ENCODE measurements at places on chromosomes 3 and 15.
A peak's percentile ranks its signal among the peaks of the same experiment; 100 is the strongest.

GRCh38 chr3:44248152-44248551, 6.5 kb downstream of the TOPAZ1 start:
- no peak for DNase-seq

GRCh38 chr3:71650372-71650771, 66.8 kb upstream of the FOXP1 start:
- no peak for DNase-seq

DNA sequence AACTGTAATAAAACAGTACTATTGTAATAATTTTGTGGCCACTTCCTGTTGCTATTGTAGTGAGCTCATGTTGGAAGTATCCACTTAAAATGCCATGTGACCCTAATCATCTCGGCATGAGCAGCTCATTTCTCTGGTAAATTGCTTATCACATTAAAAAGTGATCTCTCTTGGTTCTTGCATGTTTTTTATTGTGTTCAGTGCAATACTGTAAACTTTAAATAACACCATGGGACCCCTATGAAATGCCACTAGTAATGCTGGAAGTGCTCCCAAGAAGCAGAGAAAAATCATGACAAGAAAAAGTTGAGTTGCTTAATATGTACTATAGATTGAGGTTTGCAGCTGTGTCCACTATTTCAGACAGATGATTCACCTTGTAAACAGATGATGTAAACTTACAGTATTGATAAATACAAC, 45.6 kb downstream of the NMD3 start:
- no peak for DNase-seq

DNA sequence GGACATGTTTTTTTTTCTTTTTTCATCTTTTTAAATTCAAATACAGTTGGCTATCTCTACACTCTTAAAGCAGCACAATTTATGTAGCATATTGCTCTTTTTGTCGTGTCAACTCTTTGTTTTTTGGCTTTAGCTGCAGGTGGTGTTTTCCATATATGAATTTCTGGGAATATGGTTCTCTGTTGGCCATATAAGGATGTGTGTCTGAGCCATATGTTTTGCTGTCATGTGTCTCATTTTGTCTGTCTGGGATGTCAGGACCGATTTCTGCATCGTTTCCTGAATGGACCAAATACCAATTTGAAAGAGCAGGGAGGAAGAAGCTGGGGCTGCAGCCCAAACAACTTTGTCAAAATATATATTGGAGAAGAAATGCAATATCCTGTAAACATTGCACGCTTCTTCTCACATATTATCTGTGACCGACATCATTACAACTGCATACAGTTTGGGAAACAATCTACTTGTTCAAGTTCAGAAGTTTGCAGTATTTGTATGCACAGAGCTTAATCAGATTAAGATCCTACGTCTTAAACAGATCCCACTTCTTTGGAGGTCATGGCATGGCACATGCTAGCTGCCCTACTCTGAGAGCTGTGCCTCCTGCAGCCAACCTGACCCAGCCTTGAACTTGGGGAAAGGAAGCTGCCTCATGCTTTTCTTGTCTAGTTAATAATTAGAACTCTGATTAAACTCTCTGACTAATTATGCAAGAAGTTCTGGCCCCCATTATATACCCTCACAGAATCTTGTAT, 4.0 kb upstream of the SATB1 start:
- DNase-seq = no peak

DNA sequence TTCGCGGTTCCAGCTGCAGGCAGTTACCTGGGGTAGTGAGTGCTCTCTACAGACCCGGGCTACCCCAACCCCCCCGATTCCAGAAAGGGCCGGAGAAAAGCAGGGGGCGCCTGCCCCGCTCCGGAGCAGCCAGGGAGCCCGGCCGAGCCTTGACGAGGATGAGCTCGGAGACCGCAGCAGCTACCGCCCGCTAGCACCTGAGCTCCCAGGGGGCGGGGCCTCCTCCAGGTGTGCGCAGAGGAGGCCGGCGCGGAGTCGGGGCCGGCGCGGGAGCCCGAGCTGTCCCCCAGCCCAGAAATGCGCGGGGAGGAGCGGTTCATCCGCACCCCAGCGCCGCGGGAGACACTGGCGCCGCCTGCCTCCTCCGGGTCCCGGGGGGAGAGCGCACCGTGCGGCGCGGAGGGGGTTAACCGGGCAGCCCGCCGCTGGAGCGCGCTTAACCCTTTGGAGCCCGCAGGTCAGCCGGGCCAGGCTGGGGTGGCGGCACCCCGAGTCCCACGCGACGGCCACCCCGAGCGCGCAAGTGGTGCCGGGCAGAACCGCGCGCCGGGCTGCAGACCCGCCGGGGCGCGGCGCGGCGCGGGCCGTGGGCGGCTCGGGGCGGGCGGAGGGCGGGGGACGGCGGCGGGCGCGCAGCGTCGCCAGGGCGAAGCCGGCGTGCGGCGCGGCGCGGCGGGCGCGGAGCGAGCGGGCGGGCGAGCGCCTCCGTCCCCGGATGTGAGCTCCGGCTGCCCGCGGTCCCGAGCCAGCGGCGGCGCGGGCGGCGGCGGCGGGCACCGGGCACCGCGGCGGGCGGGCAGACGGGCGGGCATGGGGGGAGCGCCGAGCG, at the start of gene CACNA1D:
Gene CACNA1D (plus strand): TSS at position 649 of the 829 bp plus-strand sequence. CDS start 556 bp downstream, outside the sequence.
- peak; percentile 37 for DNase-seq

GRCh38 chr15:82942691-82943090, 9.8 kb downstream of the HOMER2 start:
- DNase-seq = no peak

- DNase-seq = no peak
Measured at GRCh38 chr15:45112591-45113379, 1.2 kb downstream of the DUOX2 start.

DNA sequence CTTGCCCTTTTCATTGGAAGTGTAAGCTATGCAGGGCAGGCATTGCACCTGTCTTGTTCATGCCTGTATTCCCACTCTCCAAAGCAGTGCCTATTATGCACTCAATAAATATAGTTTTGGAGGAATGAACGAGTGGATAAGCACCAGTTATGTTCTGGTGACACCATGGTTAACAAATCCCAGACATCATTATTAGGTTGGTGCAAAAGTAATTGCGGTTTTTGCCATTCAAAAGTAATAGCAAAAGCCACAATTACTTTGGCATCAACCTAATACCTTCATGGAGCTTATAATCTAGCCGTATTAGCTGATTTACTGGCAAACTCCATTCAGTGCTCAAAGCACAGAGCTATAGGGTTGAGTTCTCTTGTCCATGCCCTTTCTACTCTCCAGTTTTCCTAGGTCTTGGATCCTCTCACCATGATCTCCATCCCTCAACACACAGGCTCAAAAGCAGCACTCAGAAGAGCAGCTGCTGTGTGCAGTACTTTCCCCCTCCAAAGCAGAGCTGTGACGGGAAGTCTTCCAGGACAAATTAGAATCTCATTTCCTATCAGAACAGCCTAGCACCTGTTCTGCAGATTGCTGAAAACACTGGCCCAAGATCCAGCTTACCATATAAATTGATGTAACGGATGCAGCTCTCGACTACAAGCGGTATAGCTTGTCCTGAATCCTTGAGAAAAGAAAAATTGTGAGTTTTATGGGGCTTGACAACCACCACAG, 63.2 kb upstream of the RAD18 start:
- no peak for DNase-seq

- DNase-seq = no peak
Measured at GRCh38 chr3:176850498-176850897, 346.8 kb downstream of the TBL1XR1 start.

DNA sequence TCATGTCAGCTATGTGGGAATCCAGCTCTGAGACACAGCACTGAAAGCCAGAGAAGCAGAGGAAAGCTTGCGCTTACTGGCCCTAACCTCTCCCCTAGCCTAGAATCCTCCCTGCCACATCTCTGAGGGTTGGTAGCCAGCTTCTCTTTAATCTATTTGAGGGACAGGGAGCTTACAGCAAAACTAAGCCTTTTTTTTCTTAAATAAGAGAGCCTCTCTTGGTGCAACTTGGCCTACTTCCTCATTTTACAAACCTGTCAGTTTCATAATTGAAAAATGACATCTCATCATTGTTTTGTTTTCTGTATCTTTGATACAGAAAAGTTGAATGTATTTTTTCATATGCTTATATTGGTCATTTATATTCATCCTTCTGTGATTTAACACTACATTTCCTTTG, 193.9 kb downstream of the ZNF621 start:
- no peak for DNase-seq

GRCh38 chr15:60485365-60486055, 6.6 kb upstream of the ICE2 start:
- DNase-seq = no peak

- DNase-seq = no peak
Measured at GRCh38 chr3:114033721-114034120, 22.6 kb downstream of the CCDC191 start.

GRCh38 chr15:50003786-50004334, 115.2 kb downstream of the ATP8B4 start:
- DNase-seq = peak; percentile 20

DNA sequence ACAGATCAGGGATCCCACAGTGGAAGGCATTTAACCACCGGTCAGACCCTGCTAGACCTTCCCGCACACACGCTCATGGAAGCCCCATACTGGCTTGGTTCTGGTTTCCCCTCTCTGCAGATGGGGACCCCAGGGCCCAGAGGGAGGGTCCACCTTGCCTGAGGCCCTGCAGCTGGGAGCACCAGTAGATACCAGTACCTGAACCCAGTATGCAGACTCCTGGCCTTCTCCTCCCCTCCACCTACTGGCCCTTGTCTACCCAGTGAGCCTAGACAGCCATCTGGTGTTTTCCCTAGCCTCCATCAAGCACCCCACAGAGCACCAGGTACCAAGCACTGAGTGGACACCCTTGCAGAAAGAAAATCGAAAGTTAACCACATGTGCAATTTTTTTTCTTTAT, 65.1 kb downstream of the MEGF11 start:
- DNase-seq = no peak

- DNase-seq = peak; percentile 61
Measured at GRCh38 chr3:150765949-150766720, 3.2 kb upstream of the SIAH2 start.

- no peak for DNase-seq
Measured at GRCh38 chr15:80331886-80332406, 72.2 kb upstream of the ARNT2 start.

DNA sequence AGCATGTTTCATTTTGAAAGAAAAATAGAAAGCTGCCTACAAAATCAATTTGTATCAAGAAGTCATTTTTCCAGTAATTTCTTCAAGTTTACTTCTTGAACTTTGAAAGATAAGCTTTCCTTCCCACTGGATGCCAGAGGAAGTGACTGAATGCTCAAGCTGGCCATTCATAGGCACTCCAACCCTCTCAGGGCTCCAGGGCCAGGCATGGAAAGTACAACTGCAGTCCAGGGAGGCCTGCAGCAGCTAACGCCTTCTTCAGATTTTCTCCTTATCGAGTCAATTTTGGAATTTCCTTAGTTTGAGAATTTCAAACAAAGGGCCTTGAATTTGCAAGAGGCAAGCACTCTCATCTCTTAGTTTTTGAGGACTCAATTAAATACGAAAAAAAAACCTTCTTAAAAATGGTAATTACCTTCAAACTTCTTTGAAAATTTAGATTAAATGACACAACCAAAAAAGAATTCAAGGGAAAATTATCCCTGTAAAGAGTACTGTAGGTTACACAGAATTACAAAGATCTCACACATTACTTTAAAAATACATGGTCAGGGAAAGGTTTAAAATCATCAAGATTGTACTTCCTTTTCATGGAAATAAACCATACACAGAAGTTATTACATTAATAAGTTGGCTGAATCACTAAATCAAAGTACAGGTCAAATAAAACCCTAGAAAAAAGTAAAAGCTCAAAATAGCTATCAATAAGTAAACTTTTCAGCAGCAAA, 2.5 kb downstream of the UBP1 start:
- DNase-seq = no peak

DNA sequence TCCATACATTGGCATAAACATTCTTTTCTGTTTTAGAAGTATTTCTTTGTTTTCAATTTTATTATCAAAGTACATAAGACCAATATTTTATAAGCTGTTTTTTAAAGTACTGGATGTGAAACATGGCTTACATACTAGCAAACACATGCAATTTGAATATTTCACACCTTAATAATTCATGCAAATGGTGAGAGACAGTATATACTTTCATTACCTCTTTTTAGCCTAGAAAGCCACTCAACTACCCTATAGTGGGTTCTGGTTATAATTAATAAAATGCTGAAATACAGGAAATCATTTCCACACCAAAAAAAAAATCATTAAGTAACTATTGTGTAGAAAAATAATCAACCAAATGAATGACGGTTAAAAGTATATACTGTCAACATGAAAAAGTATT, 38.5 kb upstream of the MELTF start:
- DNase-seq = no peak

GRCh38 chr3:49017971-49018706, at the start of gene DALRD3:
DALRD3 (minus strand) TSS chr3:49018580; CDS start chr3:49018564, 16 bp downstream.
- peak; percentile 54 for DNase-seq

- no peak for DNase-seq
Measured at GRCh38 chr3:2535206-2535605, 436.5 kb downstream of the CNTN4 start.

Data from stimulated activated CD4-positive, alpha-beta T cell treated with anti-CD3 and anti-CD28 coated beads, Interleukin-4, amount 100 ng/mL, for 4 hours (primary cell).